ENCODE measurements at places on chromosomes 6 and 20.

- no peak for DNase-seq
These were observed 389.6 kb upstream of the JAG1 start for GRCh38 chr20:11063444-11063843.

DNA sequence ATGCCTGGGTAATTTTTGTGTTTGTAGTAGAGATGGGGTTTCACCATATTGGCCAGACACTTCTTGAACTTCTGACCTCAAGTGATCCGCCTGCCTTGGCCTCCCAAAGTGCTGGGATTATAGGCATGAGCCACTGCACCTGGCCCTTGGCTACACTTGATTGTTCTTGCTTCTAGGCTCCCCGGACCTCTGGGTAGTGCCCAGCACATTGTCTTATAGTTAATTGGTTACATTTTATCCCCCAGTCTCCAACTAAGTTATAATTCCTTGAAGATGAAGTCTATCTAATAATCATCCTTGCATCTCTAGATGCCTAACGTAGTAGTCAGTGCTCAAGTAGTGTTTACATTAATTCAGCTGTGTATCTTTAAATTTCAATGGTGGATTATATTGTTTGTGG, 11.8 kb downstream of the SMPDL3A start:
- no peak for DNase-seq

DNA sequence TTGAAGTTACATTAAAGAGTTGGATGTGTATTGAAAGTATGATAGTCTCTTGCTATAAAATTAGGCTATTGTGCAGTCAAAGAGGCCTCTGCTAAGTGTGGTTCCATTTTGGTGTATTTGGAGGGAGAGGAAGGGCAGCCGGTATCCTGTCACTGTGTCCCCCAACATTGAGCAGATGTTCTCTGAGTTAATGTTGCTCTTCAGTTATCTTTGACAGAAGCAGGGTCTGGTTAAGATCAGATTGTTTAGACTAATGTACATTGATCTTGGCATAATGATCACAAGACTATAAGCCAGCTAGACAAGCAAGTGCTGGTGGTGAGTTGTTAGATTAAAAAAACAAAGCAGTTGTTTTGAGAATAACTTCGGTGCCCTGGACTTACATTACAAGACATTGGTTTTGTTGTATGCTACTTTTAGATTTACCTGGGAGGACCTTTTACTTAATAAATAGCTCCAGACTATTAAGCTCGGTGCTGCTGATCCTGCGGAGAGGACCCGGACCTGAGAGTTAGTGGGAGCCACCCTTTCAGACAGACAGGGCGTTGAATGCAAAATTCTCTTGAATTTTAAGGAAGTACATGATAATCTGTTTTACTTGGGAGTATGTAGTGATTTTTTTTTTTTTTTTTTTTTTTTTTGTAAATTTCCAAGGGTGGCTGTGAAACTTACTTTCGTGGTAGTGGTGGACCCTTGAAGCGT, 97.8 kb downstream of the JARID2 start:
- no peak for DNase-seq

DNA sequence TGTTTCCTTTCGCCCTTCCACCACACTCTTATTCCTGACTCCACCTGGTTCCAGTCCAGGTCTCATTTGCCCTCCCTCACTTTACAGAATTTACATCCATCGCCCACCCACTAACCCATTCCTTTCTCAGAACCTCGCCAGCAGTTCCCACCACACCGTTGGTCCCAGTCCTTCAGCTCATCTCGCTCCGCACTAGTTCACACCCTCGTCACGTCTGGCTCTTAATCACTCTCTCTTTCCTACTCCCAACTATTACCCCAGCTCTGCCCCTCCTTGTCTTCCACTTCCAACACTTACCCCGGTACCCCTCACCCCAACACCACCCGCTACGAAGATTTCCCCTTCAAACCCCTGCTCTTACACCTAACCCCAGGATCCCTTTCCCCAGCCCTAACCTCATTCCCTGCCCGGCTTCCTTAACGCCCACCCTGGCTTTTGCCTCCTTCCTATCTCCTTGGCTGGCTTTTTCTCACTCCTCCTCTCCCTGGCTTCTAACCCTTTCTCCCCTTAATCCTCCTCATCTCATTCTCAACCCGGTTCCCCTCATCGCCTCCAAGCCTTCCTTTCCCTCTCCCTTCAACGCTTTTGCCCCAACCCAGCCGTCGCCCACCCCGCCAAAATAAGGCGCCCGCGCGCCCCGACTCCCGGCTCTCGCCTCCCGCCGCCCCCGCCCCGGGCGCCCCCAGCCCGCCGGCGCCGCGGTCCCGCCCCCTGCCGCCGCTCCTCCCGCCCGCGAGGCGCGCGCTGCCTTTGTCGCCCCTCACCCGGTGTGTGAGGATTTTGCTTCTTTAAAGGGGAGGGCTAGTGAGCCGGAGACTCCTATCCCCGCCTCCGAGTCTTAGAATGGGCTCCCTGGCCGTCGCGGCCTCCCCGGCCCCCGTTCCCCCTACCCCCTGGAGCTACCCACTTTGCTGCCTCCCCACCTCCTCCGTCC, 542 bp downstream of the USP49 start:
- no peak for DNase-seq

DNA sequence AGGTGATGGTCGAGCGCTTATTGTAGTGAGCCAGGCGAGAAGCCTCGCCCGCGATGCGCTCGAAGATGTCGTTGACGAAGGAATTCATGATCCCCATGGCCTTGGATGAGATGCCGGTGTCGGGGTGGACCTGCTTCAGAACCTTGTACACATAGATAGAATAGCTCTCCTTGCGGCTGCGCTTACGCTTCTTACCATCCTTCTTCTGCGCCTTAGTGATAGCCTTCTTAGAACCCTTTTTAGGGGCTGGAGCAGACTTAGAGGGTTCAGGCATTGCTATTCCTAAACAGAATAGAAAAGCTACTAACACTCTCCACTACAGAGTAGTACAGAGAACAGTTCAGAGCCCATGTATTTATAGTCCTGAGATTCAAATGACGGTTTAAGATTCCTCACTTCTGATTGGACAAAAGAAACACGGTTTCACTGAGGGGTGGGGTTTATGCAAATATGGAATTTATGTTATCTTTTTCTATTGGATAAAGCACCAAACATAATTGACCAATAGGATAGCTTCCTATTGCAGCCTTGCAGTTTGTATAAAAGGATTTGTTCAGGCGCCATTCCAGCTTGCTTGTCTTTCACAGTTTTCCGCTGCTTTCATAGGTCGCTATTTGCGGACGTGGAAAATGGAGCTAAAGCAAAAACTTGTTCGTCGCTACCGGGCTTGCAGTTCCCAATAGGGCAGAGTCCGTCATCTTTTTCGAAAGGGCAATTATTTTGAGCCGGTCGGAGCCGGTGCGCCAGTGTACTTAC, 43.7 kb upstream of the HFE start:
- DNase-seq = peak; percentile 56

DNA sequence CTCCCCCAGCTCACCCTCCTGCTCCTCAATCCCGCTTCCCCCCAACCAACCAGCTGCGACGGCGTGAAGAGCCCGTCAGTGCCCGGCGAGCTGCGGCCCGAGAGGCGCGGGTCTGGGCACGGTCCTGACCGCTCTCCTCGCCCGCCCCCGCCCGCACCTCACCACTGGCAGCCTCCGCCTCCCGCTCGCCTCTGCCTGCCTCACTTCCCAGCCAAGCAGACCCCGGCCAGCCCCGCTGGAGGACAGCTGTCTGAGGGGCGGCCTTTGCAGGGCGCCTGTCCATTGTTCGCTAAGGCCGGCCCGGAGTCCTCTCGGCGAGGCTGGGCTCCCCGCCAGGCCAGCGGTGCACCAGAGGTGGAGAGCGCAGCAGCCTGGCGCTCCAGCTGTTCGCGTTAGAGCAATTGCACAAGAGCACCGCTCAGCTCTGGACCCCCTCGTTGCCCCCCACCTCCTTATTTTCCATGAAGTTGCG, 1.3 kb downstream of the SOBP start:
- no peak for DNase-seq

GRCh38 chr6:35582315-35582714, 69.6 kb upstream of the TULP1 start:
- no peak for DNase-seq

- DNase-seq = no peak
These were observed 767.3 kb downstream of the TFAP2A start for GRCh38 chr6:9647599-9647998.

DNA sequence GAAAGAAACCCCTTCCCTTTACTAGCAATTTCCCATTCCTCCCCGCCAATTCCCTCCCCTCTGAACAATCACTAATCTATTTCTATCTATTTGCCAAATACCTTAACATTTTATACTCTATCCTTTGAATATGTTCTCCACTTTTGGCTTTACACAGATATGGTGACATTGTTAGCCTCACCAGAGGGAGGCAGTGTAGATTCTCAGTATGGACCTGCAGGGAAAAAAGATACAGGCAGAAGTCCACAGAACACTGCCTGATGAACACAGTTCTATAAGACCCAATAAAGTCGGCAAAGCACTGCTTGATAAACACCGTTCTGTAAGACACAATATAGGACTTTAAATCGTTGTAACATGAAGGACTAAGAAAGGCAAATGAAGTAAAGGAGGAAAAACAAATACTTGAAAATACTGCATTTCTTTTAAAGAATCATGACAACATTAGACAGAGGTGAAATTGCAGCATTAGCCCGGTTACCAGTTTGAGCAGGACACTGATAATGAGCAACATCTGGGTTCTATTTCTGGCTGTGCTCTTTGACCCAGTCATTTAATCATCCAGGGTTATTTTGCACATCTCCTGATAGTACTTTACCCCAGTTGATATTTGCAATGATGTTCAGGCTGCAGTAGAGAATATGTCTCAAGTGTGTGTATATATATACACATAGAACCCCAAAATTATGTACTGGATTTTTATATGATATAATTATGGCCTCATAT, 296.8 kb downstream of the UTRN start:
- DNase-seq = no peak

GRCh38 chr6:10719296-10719963, 3.4 kb upstream of the TMEM14C start:
- DNase-seq = peak; percentile 40

DNA sequence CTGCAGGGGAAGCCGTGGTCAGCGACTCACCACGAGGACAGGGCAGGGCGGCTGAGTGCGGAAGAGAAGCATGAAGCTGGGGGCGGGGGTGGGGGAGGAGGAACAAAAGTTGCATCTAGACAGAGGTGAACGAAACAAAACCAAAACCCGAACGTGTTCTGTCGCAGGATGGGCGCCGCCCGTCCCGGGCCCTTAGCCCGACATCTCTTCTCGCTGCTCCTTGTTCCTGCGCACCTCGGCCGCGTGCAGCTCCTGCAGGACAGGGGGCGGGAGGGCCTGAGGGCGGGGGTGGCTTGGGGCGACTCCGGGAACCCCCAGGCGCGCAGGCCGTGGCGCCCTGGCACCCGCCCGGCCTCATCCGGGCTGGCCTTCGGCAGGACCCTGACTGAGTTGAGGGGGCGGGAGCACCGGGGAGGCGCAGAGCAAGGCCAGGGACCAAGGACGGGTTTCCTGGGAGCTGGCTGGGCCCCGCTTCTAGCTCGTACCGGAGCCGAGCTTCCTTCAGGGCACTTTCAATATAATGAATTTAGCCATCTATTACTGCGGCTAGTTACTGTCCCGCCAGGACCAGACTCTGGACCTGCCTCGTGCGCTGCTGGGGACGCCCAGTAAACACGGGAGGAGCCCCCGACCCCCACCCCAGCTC, 12.0 kb downstream of the STMN3 start:
- DNase-seq = peak; percentile 44

- DNase-seq = no peak
These were observed 3.9 kb upstream of the TMEM244 start for GRCh38 chr6:129865013-129865412.

DNA sequence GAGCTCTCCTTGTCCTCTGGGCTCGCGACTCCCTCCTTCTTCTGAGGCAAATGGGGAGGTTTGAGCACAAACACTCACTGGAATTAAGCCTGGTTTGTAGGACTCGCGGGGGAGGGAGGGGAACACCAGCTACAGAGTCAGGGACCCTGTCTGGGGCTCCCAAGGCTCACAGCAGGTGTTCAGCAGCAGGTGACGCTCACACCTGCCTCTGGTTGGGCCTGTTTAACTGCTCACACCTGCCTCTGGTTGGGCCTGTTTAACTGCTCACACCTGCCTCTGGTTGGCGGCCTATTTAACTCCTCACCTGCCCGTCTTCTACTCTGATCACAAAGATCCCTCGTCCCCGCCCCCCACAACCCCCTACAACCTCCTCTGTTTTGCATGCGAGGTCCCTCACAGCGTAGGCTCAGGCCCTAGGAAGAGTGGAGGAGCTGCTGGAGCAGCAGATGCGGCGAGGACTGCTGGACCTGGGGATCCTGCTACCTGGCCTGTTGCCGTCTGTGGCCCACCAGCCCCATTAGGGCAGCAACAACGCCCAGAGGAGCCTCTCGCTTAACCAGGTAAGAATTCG, 181.9 kb downstream of the ERMARD start:
- DNase-seq = no peak

DNA sequence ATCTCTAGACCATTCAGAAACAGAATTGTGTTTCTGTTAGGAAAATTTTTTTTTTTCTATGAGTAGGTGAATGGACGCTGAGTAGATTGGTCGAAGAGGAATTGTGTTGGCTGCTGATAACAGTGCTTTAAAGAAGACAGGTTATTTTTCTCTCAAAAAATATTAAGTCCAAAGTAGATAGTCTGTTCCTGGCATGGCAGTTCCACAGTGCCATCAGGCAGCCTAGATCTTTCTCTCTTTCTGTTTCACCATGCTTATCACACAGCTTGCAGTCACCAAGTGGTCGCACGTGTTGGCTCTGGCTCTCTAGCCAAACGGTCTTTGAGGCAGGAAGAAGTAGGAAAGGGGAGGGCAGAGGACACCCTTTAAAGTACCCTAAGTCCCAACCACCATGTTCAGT, 22.4 kb upstream of the SERINC3 start:
- no peak for DNase-seq

- no peak for DNase-seq
These were observed 46.0 kb upstream of the TOP1 start for GRCh38 chr20:40982415-40983145.

DNA sequence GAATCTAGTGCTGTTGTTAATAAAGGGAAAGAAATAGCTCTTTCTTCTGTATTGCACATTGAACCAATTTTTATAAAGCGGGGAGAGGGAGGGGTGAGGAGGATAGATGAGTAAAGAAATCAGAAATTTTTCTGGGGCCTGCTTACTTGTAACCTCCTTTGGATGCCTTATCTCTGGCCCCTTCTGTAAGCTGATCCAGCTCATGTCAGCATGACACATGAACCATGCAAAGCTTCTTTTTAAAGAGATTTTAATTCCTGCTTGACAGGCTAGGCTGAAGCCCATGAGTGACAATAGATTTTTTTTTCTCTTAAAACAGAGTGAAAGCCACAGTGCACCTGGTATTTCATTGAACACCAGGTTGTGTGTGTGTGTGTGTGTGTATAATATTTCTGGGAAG, 325.3 kb downstream of the PRL start:
- no peak for DNase-seq

- DNase-seq = no peak
These were observed 33.2 kb upstream of the PNISR start for GRCh38 chr6:99458319-99458718.

- no peak for DNase-seq
These were observed 21.9 kb upstream of the RREB1 start for GRCh38 chr6:7085911-7086310.

- DNase-seq = no peak
These were observed 695.0 kb downstream of the COL12A1 start for GRCh38 chr6:74510878-74511277.

Data from stimulated activated CD4-positive, alpha-beta T cell treated with anti-CD3 and anti-CD28 coated beads, Interleukin-2, amount 100 ng/mL, for 48 hours (primary cell).